Fibroblast of the aortic adventitia (primary cell): ENCODE measurements at places on chromosomes 13 and 19. TPM values are rescaled to one million over a fixed set of nuclear protein-coding genes. Genes with fewer than 3 reads are reported as not detected.

The EFNB2 gene
- 3.4 and 5.5 TPM in 2 replicates for total RNA-seq

The LMTK3 gene
- not detected in 2 replicates for total RNA-seq

GRCh38 chr19:38247126-38247525 is 9.0 kb downstream of the PPP1R14A start:
- peak; percentile 59 for DNase-seq

GRCh38 chr13:47337781-47338507 is 441.1 kb upstream of the HTR2A start:
- peak; percentile 79 for DNase-seq

DNA sequence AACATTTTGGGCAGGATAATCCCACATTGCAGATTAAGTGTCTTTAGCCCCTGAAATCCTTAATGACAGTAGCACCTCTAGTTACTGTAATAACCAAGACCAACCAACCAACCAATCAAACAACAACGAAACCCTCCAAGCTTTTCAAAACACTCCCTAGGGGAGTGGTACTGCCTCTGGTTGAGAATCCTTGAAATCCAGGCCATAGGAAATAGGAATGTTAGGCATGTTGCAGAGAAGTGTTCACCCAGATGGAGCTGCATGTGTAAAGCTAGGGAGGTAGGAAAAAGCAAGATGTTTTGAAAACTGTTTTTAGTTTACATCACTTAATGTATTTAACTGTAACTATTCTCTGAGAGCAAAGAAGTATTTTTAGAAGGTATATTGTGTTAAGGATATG is 4.5 kb downstream of the LACC1 start:
- no peak for DNase-seq

DNA sequence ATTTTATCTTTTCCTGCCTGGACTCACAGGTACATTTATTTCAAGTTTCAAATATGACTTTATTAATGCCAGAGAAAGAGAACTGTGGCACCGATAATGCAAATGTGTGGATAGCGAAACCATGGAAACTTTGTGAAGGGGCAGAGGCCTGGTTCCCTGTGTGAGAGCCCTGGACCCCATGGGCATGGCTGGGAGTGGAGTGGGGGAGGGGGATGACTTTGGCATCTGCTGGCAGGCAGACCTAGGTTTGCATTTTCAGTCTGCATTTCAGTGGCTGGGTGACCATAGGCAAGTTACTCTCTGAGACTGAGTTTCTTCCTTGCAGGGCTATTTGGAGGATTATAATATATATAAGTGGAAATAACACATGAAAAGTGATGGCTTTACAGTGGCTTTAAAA is 163.8 kb upstream of the TMTC4 start:
- no peak for DNase-seq
